ENCODE measurements at places on chromosomes 3 and 15.

- no peak for DNase-seq
Observed at GRCh38 chr15:70526221-70526973, 237.0 kb downstream of the UACA start.

- DNase-seq: no peak
Observed at GRCh38 chr3:176789281-176789705, 408.0 kb downstream of the TBL1XR1 start.

DNA sequence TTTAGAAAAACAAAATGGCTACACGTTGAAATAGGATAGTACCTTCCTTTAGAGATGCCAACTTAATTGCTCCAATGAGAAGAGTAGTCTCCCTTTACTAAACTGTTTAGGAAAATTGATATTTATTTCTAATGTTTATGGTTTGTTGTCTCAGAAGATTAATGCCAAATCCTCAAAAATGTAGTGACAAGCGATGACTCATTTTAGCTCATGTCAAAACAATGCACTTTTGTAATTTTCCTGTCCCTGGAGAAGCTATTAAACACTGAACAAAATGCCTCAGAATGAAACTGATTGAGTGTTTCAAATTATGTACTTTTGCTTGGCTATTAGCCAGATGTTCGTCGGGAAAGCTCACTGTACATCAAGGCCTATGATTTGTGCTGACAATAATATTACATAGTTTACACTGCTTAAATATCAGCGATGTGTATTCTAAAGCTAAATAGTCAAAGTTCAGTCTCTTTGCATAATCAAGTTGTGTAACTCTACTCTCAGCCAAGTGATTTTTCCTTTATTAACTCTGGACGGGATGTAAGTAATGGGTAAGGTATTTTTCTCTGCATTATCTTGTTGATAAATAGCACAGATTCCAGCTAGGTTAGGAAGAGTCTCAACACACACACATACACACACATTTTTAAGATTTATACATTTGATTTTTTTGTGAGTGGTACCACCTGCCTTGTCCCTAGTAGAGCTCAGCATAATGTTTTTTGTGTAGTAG lies 83.7 kb downstream of the CMSS1 start:
- DNase-seq: no peak

DNA sequence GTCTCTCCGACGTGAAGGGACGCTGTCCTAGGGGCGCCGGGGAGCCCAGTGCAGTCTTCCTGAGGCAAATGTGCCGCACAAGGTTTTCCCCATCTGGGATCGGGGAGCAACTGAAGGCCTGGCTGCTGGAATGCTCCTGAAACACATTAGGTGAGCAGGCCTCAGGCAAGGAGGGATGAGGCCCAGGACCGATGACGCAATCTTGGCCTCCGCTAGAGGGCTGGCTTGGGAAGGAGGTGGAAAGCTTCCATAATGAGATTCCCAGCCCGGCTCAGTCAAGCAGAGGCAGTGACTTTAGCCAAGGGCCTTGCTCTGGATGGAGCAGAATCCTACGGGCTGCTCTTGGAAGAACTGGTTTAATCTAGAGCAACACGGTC lies 50.8 kb downstream of the CPN2 start:
- peak; percentile 75 for DNase-seq

- peak; percentile 83 for DNase-seq
Observed at GRCh38 chr3:68972358-68972979, 40.1 kb upstream of the TAFA4 start.

DNA sequence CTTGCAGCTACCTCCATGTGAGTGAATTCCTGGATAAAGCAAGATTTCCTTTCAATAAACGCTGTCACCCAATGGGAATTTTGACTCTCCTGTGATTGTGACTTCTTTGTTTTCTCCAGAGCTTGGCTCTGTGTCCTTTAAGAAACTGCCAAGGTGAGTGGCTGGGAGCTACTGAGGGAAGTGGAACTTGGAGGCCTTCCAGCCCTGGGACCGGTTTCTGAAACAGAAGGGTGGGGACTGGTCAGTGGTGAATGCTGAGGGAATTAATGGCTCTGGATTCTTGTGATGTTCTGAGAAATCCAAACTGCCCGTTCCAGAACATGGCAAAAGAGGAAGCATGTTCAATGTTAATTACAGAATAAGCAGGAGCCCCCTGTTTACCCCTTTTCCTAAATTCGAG lies 41.1 kb upstream of the MYZAP start:
- no peak for DNase-seq

DNA sequence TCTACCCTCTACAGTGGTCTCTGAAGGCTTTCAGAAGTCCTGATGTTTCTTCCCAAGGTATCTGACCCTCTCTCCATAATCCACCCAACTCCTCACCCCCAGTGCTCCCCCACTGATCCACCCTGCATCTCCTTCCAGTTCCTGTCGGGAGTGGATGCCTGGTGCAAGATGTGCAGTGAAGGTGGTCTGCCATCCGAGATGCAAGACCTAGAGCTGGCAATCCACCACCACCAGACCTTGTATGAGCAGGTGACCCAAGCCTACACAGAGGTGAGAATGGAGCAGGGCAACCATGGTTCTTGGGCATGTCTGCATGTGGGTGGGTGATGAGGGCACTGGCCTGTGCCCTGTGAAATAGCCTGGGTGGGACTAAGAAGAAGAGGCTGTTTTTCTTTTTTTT lies 337.8 kb upstream of the ROPN1 start:
- no peak for DNase-seq

DNA sequence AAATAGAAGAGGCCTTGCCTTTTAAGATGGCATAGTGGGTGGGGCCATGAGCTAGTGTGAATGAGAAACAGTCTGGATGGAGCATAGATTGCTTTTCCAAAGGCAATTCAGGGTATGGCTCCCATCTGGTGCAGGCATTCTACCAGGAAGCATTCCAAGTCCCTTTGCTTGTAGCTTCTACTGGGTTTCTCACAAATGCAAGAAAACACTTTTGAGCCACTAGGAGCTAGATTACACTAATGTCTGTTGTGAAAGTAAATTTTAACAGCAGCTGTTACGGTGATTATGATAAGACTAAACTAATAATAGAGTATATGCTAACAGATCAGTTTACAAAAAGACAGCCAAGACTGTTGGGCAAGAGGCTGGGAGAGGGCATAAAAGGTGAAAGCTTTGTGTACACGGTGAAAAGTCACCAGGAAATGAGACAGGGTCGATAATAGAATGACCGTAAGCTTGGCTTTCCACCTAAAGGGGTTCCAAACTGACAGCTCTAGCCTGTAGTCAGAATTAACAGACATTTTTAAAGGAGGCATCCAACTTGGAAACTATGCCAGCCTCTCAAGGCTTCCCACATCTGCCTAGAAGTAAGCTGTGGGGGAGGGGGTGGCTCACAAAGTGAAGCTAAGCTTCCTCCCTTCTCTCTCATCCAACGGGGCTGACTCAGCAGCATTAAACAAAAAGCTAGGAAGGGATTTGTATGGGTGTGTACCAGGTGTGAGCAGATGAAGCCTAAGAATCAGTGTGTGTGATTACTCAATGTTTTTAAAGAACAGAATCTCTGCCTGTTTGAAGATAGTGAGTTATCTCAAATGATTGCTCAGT lies 61.1 kb upstream of the GPD1L start:
- DNase-seq: peak; percentile 20

GRCh38 chr3:72548981-72549380 lies 299.3 kb downstream of the SHQ1 start:
- no peak for DNase-seq

GRCh38 chr3:44184319-44184953 lies 57.2 kb upstream of the TOPAZ1 start:
- DNase-seq: no peak

DNA sequence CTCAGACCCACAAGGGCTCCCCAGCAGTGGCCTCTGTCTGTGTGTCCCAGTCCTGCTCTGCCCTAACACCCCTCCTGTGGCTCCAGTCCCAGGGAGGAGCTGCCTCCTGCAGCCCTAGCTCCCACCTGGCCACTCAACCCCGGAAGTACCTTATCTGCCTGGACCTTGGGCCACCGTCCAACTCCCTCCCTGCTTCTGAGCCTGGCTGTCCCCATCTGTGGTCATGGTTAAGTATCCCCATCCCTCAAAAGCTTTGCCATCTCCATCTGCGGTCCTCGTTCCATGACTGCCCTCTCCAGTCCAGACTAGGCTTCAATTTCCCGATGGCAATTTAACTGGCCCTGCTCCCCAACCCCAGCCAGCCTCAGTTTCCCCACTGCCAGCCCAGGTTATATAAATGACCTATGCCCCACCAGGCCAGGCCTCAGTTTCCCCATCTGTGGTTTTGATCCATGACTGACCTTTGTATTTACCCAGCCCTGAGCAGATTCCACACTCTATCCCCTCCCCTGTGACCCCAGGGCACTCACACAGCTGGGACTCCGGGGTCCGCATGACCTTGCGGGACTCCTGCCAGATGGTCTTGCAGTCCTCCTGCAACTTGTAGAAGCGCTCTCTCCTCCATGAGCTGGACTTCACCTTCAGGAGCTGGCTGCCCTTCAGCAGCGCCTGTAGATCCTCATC lies 9.6 kb downstream of the PLCD1 start:
- no peak for DNase-seq

DNA sequence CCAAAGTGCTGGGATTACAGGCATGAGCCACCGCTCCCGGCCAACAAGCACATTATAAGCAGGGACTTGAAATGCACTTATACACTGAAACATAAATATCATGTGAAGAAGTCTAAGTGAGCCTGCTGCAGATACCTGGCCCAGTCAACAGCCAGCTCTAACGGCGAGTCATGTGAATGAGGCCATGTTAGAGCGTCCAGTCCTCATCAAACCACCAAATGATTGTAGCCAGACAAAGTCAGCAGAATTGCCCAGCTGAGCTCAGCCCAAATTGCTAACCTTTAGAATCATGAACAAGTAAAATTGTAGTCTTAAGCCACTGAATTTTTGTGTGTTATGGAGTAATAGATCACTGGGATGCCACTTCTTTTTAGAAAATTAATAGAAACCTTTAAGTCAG lies 37.8 kb upstream of the UACA start:
- no peak for DNase-seq

DNA sequence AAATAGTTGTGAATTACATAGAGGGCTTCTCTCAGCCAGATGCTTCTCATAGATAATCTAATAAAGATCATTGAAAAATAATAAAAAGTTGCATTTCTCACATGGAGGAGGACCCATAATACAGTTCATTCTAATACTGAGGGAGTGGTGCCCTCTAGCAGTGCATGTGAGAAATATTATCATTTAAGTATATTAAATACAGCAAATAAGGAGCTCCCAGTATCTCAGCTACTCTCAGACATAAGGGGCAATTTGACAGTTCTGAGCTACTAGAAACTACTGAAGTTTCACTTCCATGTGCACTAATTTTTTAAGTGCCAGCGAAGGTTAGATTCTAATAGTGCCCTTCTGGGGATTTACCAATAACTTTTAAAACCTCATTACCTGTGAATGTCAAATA lies 188.3 kb downstream of the IL5RA start:
- no peak for DNase-seq

DNA sequence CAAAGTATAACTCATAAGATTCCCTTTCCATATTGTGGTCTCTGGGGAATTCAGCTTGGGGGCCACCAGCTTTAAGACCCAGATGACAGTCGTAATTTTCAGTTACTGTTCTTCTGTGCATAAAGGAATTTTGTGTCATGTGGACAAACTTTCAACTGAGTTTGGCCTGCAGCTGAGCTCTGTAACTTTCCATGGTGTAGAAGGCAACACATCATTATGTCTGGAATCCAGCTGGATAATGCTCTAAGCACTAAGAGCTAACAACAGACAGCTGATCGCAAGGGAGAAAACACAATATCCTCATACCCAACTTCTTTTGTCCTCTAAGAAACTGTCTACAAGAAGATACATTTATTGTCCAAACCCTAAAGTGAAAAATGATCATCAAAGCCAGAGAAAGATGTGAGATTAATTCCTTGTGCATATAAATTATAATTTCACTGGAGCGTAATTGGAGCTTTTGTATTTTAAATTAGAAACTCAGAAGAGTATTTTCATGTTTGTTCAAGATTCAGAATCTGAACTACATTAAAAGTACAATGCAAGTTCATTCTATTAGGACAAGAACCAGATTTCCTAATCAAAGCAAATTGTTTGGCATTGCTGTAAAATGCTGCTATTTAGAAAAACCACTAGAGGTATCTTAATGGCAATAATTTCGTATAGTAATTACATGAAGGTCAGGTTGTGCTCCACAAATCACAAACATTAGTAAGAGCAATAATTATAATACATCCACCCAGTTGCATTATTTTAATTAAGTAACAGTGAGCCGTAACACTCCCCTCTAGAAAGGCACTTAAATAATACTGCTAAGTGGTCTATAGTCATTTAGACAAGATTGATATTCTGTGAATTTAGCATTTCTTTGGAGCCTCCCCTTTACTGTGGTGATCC lies 218.8 kb downstream of the ATP8B4 start:
- no peak for DNase-seq

DNA sequence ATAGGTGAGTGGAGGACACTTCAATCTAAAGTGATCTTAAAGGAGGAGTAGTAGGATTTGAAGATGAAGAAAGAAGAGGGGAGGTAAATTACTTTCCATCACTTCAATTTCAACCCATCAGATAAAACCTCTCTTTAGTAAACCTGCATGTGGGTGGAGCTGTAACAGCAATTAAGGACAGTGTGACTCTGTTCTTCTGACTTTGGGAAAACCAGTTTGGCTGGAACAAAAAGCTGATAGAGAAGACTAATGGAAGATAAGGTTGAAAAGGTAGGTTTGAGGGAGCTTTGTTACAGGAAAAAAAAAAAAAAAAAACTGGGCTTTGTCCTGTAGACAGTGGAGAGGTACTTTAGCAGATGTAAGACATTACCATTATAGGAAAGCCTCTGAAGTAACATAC lies 4.5 kb upstream of the GSK3B start:
- no peak for DNase-seq

DNA sequence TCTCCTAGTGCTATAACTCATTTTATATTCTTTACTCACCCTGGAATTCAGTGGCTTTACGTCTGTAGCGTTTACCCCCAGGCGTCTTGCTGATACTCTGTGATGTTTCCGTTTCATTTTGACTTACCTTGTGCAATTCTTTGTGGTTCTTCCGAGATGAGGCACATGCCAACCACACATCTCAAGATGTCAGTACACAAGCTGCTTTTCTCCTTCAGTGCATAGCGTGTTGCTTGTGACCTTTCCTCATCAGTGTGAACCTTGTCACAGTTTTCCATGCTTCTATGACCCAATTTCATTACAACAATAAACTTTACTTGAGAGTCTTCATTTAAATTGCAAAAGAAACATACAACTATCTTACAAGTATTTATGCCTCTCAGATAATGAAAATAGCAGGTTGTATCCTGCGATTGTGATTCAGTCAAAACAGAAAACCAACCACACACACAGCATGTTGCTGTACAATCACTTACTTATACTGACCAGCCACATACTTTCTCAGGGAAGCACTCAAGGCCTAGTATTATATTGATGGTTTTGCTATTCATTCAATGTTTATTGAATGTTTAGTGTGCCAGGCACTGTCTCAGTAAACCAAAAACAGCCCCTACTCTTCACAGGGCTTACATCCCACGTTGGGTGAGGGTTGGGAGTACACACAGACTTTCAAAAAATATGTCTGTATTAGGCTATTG lies 4.6 kb upstream of the TBL1XR1 start:
- no peak for DNase-seq

GRCh38 chr15:47095833-47096232 lies 621.5 kb upstream of the SEMA6D start:
- no peak for DNase-seq

GRCh38 chr3:14783480-14784086 lies 35.2 kb upstream of the FGD5 start:
- DNase-seq: no peak

All from NT2/D1 (cell line).